B cell (primary cell): ENCODE measurements at places on chromosomes 12 and 14. TPM values are rescaled to one million over a fixed set of nuclear protein-coding genes. Genes with fewer than 3 reads are reported as not detected.

The GNG2 gene
- total RNA-seq: 57.6 and 69.8 TPM in 2 replicates

The TESPA1 gene
- 17.8 and 19.0 TPM in 2 replicates for total RNA-seq

The CLEC6A gene
- not detected in 2 replicates for total RNA-seq

The PLEKHG3 gene
- 0.12 and 0.22 TPM in 2 replicates for total RNA-seq

The TAS2R50 gene
- total RNA-seq: 1.9 and 2.0 TPM in 2 replicates

The SPIC gene
- total RNA-seq: not detected in 2 replicates

The FRS2 gene
- total RNA-seq: 29.5 and 33.7 TPM in 2 replicates

The MANSC4 gene
- total RNA-seq: not detected in 2 replicates

The LALBA gene
- not detected in 2 replicates for total RNA-seq

The VRTN gene
- total RNA-seq: not detected in 2 replicates

The TRHDE gene
- not detected in 2 replicates for total RNA-seq
